Vagina (tissue), 2 donors: ENCODE measurements at places on chromosomes 16 and 17.

GRCh38 chr16:48317614-48318315 lies 67.4 kb downstream of the SIAH1 start:
- DNase-seq: no peak

DNA sequence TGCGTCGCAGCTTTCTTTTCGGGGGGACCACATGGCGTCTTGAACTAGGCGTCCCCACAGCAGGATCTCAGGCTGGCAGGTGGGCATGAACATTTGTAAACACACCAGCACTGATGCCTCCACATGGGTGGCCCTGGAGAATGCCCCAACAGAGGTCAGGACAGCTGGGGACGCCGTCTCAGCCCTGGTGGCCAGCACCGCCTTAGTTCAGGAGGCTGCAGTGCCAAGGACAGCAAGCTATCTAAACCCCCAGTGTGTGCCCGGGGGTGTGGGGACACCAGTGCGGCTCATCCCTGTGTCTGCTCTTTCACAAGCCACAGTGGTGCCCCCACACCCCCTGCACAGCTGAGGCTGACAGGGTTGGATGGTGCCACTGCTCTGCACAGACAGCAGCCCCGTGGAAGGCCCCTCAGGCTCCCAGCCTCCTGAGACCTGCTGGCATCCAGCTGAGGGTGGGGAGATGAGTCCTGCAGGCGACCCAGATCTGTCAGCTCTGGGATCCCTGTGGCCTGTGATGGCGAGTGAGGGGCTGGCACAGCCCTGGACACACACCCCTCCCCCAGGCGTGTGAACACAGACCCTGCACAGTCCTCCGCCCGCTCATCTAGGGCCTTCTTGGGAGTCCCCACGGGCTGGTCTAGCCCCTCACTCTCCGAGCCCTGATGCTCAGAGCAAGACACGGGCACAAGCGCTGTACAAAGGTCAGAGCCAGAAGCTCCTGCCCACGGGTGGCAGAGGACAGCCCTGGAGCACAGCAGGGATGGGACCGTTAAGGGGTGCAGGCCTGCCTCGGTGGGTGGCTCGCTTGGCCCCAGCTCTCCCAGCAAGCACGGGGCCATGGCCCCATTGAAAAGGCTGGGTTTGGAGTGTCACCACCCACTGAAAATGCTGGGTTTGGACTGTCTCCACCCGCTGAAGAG lies 10.7 kb downstream of the FSCN2 start:
- DNase-seq: no peak

- DNase-seq: no peak
These were observed 2.0 kb downstream of the TK1 start for GRCh38 chr17:78184868-78185267.

GRCh38 chr17:78412403-78412802 lies 34.0 kb downstream of the PGS1 start:
- no peak for DNase-seq

GRCh38 chr16:76607317-76607716 lies 330.1 kb downstream of the CNTNAP4 start:
- no peak for DNase-seq

- no peak for DNase-seq
These were observed 3.8 kb downstream of the NTHL1 start for GRCh38 chr16:2043667-2044451.

DNA sequence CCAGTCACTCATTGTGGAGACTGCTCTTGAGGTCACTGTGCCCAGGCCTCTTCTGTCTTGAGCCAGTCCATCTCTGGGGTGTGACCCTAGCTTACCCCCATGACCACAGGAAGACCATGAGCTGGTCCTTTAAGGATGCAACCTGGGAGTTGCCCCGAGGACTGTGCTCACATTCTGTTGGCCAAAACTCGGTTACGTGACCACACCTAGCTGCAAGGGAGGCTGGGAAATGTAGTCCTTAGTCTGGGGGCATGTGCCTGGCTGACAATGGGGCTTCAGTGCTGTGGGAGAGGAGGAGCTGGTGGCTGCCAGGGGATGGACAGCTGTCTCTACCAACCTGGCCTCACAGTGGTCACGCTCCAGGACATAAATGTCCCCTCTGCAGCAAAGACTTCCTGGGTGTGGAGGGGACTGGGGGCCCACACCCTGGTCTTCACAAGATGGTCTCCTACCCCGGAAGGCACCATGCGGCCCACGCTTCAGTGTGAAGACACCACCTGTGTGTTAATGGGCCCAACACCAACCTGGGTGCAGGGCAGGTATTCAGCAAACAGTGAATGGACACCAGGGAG lies 55.4 kb downstream of the JPH3 start:
- no peak for DNase-seq

DNA sequence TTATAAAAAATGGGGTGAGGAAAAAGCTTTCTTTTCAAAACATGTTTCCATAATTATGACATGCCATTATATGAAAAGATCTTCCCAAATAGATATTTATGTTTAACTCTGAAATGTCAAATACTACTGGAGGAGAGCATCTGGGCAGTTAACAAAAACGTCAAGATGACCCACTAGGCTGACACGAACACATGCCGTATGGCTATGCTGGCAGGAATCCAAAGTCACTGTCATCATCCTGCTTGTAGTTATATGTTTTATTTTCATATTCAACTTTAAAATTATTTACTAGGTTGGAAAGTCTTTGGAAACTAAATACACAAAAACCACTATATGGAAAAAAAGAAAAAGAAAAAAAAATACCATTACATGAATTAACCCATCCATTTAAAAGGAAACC lies 27.3 kb downstream of the ANKFY1 start:
- no peak for DNase-seq

- peak; percentile 16 for DNase-seq
These were observed 106.4 kb downstream of the IRX5 start for GRCh38 chr16:55037046-55037445.

GRCh38 chr17:44451832-44452231 lies 51.4 kb downstream of the GPATCH8 start:
- DNase-seq: no peak

DNA sequence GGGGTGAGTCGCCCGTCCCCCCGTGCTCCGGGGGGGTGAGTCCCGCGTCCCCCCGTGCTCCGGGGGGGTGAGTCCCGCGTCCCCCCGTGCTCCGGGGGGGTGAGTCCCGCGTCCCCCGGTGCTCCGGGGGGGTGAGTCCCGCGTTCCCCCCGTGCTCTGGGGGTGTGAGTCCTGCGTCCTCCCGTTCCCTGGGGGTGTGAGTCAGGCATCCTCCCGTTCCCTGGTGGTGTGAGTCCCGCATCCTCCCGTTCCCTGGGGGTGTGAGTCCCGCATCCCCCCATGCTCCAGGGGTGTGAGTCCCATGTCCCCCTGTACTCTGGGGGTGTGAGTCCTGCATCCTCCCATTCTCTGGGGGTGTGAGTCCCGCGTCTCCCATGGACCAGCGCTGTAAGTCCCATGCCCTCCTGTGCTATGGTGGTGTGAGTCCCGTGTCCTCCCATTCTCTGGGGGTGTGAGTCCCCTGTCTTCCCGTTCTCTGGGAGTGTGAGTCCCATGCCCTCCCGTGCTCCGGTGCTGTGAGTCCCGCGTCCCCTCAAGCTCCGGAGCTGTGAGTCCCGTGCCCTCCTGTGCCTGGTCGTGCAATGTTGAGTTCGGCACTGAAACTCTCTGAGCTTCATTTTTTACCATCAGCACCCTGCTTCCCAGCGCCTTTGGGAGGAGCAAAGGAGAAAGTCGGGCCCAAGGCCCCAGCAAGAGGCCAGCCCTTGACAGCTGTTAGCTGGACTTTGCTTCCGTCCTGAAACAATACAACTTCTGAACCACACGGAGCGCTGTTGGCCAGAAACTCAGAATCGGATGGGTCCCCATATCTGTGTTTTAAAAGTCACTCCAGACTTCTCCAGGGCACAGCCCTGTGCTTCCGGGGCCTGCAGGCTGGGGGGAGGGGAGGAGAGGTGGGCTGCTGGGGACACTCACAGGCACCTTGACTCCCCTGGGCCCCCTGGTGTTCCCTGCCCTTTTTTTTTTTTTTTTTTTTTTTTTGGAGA lies 11.5 kb upstream of the ZC3H18 start:
- DNase-seq: no peak
